NCI-H510A (cell line): ENCODE measurements at places on chromosomes 2 and 18.

DNA sequence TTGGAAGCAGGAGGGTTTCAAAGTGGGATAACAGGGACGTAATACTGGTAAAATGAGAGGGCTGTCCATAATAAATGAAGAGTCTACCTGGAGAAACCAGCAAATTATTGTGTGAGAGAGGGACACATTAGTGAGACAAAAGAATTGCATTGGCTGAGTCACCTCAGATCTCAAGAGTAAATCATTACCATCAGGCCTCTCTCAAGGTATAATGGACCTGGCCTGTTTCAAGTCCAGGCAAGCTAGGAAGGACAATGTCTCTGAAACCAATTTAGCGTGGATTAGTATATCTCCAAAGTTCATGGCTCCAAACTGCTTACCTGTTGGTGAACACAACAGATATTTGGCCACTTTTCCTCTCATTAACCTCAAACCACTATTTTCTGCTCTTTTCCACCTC lies 471.4 kb downstream of the CMPK2 start:
- DNase-seq, result no peak

DNA sequence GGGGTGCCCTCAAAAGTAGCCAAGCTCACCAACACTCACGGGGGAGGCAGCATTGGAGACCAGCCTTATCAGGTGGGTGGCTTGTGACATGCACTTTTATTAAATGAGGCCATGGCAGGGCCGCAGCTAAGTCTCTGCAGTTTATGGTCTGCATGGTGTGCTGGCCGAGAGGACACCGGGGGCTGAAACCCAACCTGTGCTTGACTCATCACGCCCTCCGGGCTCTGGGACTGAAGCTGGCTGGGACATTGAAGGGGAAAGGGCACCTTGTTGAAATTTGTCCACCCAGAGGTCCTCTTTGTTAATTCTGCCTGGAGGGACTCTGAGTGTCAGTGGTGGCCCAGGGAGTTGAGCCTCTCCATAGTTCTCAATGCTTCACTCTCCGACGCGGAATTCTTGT lies 17.7 kb upstream of the NTSR2 start:
- DNase-seq, result no peak

GRCh38 chr18:31633392-31634330 lies 42.0 kb downstream of the TTR start:
- no peak for DNase-seq

- DNase-seq, result no peak
Measured at GRCh38 chr2:74877376-74877775, 43.4 kb downstream of the HK2 start.

DNA sequence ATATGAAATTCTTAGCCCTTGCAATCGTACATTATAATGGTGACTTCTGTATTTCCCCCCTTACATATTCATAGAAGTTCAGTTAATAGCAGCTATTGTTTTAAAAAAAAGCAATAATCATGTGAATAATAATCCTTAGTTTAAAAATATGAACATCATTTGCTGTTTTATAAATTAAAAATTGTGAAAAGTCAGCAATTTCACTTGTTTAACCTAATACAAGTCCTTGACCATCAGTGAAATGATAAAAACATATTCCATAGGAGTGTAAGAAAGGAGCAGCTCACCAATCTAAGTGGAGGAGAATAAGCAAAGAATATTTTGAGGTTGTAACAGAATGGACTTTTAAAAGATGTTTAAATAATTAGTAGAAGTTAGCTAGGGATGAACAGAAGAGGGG lies 650.2 kb downstream of the SUCLG1 start:
- DNase-seq, result no peak

DNA sequence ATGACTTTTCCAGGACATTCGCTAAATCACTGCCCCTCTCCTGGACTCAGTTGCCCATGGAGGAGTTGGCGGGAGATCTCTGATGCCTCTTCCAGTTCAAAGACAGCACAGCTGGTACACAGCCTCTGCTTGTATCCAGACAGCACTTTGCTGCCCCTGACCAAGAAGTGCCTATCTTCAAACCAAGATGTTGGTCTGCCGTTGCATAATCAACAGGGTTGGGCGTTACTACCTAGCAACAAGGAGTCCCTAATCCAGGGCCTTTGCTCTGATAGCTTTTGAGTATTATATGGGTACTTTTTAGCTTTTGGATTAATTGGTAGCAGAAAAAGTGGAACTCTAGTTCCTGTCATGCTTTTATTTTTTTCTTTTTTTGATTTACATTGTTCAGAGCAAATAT lies 166.6 kb downstream of the FAM210A start:
- no peak for DNase-seq
